ENCODE measurements at places on chromosomes 3 and 15.

- DNase-seq = no peak
These were observed 251.0 kb upstream of the TLE3 start for GRCh38 chr15:70348581-70349344.

- DNase-seq = no peak
These were observed 31.2 kb downstream of the FOXB1 start for GRCh38 chr15:60035344-60035743.

GRCh38 chr15:58457466-58457965, 25.7 kb downstream of the LIPC start:
- no peak for DNase-seq

GRCh38 chr3:173030273-173030672, 110.8 kb downstream of the SPATA16 start:
- no peak for DNase-seq

DNA sequence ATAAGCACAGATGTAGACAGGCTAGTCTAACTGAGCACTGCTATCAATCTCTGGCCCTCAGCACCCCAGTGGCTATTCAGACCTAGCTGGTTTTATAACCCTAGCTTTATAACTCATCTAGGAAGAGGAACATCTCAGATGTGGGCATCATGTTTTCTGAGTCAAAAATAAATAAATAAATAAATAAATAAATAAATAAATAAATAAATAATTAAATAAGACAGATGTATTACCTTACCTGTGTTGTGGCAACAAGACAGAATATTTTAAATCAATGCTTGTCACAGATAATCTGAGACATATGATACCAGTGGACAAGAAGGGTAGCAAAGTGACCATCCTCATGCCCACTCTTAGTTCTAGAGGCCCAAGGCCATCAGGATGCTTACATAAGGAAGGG, 52.2 kb downstream of the EFHB start:
- no peak for DNase-seq

- DNase-seq = peak; percentile 51
These were observed 246.2 kb upstream of the CHRM5 start for GRCh38 chr15:33722005-33722672.

Data from DMS 273 treated with DMSO at 0.1 percent for 48 hours (cell line).